ENCODE measurements at places on chromosomes 7 and 10.

DNA sequence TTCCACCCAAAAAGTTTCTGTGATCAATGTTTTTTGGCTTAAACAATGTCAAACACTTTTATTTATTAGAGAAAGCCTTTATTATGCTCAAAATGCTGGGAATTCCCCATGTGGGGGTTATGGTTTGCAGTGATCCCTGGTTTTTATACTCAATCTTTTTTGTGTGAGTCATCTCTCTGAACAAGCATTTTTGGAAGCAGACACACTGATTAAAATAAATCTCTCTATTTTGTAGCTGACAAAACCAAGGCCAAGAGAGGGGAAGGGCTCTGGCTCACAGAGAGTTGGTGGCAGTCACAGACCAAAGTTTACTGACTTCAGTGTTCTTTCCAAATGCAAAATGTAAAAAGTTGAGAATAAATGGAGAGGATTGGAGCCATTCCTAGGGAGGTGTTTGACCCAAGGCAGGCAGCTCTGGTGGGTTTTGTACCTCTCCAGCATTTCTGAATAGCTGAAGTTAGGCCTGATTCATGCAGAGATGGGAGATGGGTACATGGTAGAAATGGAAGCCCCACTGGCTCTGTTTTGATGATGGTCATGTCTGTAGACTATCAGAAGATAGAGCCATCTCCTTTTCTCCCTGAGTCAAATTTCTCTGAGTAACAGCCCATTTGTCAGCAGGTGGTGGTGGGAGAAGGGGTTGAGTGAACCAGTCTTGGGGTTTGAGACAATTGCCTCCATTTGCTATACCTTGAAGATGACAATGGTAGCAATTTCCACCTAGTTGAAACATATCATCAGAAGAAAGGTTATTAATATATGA is 45.4 kb upstream of the NAMPT start:
- no peak for DNase-seq

DNA sequence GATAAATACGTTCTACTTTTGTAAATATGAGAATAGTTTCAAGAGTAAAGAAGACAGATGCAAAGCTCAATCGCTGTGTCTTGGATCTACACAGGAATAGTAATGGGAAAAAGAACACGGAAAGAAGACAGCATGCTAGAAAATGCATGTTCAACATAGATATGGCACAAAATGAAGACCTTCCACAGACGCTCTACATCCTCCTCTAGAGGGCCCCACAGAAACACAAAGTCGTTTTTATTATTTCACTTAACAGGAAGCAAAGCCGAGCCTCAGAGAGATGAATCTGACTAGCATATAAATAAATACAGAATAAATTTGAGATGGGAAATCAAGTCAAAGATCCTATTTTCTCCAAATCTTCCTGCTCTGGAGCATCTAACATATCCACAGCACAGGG is 292.6 kb downstream of the PARD3 start:
- DNase-seq = peak; percentile 3

DNA sequence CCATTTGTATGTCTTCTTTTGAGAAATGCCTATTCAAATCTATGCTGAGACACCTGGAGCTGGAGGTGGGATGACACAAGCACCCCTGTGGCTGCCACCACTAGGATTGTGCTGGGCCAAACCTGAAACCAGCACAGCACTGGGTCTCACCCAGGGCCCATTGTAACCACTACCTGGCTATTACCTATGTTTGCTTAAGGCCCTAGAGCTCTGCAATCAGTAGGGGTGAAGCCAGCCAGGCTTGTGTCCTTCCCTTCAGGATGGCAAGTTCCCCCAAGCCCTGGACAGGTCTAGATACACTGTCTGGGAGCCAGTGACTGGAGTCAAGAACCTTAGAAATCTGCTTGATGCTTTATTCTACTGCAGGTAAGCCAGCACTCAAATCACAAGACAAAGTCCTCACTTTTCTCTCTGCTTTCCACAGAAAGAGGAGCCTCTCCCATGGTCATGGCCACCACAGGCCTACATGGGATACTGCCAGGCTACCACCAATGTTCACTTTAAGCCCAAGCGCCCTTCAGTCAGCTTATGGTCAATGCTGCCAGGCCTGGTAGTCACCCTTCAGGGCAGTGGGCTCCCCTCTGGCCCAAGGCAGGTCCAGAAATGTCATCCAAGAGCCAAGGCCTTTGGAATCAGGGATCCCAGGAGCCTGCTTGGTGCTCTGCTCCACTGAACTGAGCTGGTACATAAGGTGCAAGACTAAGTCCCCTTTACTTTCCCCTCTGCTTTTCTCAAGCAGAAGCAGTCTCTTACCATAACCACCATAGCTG is 105.3 kb downstream of the BMS1 start:
- no peak for DNase-seq

- peak; percentile 7 for DNase-seq
These were observed 38.9 kb downstream of the MKI67 start for GRCh38 chr10:128087146-128087883.

- DNase-seq = no peak
These were observed 96.0 kb downstream of the VIPR2 start for GRCh38 chr7:159048656-159049055.

DNA sequence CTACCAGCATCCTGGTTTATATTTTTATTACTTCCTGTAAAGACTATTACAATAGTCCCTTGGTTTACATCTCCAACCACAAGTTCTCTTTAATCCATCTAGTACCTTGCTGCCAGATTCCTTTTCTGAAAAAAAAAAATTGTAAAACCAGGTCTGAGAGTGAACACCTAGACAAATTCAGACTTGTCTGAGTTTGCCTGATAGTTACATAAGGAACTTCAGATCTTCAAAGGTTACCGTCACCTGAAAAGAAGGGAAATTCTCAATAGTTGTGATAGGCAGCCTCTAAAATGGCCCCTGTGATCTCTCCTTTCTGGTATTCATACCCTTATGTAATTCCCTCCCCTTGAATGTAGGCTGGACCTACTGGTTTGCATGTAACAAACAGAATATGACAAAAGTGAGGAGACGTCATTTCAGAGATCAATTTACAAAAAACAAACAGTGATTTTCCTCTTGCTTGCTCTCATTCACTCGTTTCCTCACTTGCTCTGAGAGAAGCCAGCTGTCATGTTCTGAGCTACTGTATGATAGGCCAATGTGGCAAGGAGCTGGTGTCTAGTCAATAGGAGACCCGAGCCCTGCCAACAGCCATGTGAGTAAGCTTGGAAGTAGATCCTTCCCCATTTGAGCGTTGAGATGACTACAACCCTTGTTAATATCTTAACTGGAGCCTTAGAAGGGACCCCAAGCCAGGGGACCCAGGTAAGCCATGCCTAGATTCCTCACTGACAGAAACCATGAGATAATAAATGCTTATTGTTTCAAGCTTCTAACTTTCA is 110.9 kb upstream of the LSM8 start:
- DNase-seq = no peak

- no peak for DNase-seq
These were observed 167.5 kb downstream of the SEPTIN7 start for GRCh38 chr7:35968140-35968940.

DNA sequence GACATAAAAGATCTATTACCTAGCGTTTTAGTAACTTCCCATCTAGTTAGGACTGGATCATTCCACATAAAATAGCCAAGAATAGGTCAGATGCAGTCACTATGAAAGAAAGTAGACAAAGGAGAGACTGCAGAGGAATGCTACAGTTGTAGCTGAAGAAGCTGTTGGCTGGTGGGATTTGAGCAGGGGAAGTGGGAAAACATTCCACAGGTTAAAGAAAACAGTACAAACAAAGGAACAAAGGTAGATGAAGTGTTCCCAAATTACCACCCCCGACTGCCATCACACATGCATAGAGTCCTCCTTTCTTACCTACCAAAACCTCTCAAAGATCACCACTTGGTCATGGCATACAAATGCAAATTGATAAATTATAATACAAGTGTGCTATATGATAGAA is 41.8 kb downstream of the DLD start:
- no peak for DNase-seq

GRCh38 chr7:25481891-25482290 is 253.6 kb upstream of the NPVF start:
- DNase-seq = no peak

- DNase-seq = no peak
These were observed 117.3 kb downstream of the HIPK2 start for GRCh38 chr7:139660317-139661042.

DNA sequence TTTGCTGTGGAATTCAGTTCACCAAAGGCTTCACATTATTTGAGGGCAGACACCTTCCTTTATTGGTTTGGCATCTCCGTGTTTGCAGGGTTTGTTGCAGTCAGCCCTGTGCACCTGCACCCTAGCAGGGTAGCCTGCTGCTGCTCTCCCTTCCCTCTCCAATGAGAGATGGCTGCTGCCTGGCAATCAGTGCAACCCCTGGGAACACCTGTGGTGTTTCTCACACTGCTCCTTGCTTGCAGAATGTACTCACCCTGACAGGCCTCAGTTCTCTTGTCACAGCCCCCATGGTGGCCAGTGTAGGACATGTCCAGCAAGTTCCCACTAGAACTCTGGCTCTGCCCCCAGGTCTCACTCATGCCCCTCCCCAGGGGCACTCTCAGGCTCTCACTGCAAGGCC is 12.1 kb upstream of the PPIA start:
- DNase-seq = no peak

GRCh38 chr7:118330388-118330787 is 105.9 kb downstream of the ANKRD7 start:
- DNase-seq = no peak

DNA sequence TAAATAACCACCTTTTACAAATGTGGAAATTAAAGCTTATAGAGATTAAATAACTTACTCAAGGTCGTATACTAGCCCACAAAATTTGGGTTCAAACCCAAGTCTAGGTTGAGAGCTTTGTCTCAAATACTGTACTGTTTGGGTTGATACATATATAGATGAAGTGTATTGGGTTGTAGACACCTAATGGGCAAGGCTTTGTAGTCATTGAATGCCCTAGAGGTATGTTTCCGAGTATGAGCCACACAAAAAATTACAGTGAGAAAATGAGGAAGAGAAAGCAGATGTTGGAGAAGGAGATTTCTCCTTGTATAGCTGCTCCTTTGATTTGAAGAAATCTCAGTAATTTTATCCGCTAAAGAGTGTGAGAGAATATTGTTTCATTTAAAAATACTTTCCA is 60.6 kb downstream of the C1GALT1 start:
- DNase-seq = no peak

- DNase-seq = no peak
These were observed 68.2 kb downstream of the CUBN start for GRCh38 chr10:17061418-17061817.

- DNase-seq = no peak
These were observed 31.8 kb downstream of the CCM2 start for GRCh38 chr7:45031829-45032228.

- no peak for DNase-seq
These were observed 161.4 kb downstream of the ARID5B start for GRCh38 chr10:62062752-62063512.

DNA sequence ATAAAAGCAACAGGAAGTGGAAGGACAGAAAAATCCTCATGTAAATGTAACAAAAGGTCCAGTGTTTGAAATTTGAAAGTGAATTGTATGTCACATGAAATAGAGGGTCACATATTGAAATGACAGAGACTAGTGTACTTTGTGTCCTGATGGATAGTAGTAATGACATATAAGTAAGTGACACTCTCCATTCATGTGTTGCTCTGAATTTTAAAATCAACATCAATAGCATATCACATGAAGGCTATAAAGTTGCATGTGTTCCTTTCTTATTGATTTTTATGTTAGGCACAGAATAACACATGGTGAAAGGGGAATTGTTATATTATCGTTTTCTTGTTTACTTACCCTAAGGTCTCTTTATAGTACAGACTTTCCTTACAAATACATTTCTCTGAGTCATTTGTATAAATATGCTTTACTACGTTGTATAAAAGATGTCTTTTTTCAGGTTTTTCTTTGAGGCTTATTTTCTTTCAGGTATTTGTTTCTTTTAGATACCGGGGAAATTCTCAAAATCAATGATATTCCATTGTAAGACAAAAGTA is 104.6 kb upstream of the CACNA2D1 start:
- no peak for DNase-seq

GRCh38 chr7:116971869-116972268 is 18.6 kb downstream of the ST7 start:
- DNase-seq = no peak

DNA sequence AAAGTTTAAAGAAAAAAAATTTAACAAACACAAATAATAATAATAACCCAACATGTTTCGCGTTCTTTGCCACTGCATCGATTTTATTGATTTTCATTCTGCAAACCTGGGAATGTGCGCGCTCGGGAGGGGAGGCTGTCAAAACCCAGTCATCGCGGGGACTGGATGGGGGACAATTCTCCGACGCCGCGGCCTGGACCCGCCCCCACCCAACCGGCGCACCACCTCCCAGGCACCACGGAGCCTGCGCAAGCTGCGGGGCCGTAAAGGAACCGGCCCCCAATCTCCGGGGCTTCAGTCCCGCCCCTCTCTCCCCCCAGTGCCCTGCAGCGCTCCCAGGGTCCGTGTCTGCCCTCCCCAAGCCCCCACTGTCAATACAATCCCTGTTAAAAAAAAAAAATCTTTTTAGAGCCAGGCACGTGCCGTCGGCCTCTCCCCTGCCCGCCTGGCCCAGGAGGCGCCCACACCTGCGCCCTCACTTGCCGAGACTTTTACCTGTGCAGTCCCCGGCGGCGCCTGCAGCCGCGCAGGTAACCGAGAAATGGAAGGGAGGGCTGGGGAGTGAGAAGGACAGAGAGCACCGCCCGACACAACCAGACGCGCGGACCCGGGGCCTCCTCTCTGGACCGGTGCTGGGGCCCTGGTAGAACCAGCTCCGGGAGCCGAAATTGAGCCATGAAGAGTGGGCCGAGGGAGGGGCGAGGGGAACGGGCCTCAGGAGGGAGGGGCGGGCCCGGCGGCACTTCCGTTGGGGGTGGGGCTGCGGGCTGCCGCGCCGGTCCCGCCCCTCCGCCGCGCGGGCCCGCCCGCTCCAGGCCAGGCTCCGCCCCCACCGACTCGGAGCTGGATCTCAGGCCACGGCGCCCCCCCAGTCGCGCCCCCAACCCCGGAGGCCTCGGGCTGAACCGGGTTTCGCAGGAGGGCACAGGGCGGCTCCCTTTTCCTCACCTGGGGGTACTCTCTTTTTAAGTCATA is 7.6 kb upstream of the ZNF503 start:
- DNase-seq = no peak

- no peak for DNase-seq
These were observed 2.3 kb upstream of the CYTH3 start for GRCh38 chr7:6274743-6275142.

GRCh38 chr10:12208460-12208859 is 12.5 kb downstream of the CDC123 start:
- no peak for DNase-seq

- DNase-seq = peak; percentile 45
These were observed 7.3 kb downstream of the SKIDA1 start for GRCh38 chr10:21518149-21518640.

GRCh38 chr7:112449353-112449752 is 907 bp upstream of the IFRD1 start:
- peak; percentile 82 for DNase-seq

DNA sequence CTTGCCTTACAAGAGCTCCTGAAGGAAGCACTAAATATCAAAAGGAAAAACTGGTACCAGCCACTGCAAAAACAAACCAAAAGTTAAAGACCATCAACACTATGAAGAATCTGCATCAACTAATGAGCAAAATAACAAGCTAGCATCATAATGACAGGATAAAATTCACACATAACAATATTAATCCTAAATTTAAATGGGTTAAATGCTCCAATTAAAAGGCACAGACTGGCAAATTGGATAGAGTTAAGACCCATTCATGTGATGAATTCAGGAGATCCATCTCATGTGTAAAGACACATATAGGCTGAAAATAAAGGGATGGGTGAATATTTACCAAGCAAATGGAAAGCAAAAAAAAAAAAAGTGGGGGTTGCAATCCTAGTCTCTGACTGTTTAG is 29.6 kb downstream of the COG5 start:
- DNase-seq = no peak
